ENCODE measurements at places on chromosomes 2 and 18. TPM values are rescaled to one million over a fixed set of nuclear protein-coding genes. Genes with fewer than 3 reads are reported as not detected.

Gene LIMS3
- total RNA-seq, result 0.77 TPM

Gene SERPINB2
- total RNA-seq, result not detected

Gene ABCB11
- not detected for total RNA-seq

Gene EVX2
- total RNA-seq, result not detected

Gene TUBB8B
- not detected for total RNA-seq

Gene DSG1
- total RNA-seq, result not detected

Gene ALK
- not detected for total RNA-seq

Gene KCNS3
- not detected for total RNA-seq

Gene MCFD2
- 31.8 TPM for total RNA-seq

Gene PCARE
- not detected for total RNA-seq

Gene SP5
- not detected for total RNA-seq

Gene AQP12A
- total RNA-seq, result not detected

Gene CNGA3
- total RNA-seq, result not detected

Gene LRRC30
- total RNA-seq, result not detected

Gene FBXO48
- 1.4 TPM for total RNA-seq
